SHP77 (cell line): ENCODE measurements at places on chromosomes 5 and 9.
A peak's percentile ranks its signal among the peaks of the same experiment; 100 is the strongest.

GRCh38 chr5:115415143-115415491 lies 118.7 kb upstream of the CCDC112 start:
- peak; percentile 18 for DNase-seq

DNA sequence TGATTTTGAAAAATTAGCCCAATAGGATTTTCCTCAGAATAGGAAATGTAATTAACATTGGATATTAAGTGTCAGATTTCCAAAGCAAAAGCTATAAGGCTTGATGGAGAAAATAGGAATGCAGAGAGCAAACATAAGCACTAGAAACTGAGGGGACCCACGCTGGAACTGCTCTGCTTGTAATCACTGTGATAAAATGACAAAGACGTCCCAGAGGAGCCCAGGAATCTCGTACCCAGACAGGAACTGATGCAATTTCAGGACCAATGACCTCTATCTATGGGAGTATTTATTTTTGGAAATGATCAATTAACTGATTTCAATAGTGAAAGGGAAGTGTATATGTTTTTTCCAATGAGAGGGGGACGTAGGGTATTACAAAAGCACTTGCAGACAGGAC lies 714.5 kb upstream of the WWC1 start:
- DNase-seq: no peak

DNA sequence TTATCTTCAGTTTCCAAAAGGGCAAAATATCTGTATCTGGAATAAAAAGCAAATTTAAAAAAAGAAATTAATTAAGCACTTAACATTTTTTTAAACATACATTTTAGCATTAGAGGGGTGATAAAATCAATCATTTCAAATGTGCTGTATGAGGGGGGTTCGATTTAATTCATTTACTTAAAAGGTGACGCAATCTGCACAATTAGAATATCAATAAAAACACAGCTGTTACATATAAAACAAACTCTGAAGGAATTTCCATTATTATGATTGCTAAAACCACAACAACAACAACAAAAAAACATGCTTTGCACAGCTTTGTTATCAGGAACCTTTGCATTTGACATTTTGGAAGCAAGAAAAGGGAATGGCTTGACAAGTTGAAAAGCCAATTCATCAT lies 71.6 kb upstream of the C6 start:
- DNase-seq: no peak

DNA sequence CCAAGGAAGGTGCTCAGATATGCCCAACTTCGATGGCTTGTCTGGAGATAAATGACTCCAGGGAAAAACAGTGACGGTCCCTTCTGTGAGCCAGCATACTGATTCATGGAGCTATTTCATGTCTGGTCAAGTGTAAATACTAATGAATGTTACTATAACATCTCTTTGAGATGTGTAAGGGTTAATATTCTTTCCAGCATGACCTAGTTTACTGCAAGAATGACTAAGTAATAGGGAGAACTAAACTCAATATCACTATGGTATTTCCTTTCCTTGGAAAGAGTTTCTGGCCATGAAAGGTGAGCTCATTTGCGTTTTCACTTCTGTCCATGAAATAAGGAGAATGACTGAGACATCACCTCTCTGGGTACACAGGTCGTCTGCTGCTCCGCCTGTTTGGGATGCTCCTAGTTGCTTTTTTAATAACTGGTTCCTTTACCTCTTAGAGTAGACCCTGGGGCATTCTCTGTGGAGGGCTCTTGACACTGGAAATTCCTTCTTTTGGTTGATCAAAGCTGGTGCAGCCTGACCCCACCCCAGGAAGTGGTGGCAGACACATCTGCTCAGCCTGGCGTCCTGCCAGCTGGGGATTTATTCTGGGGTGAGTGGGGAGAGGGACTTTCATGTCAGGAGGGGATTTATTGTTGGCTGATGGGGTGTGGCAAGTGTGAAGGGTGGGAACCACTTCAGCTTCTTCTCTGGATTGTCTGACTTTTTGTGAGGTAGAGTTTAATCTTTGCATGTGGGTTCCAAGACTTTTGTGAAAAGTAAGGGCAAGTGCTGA lies 250.0 kb upstream of the MPDZ start:
- no peak for DNase-seq

DNA sequence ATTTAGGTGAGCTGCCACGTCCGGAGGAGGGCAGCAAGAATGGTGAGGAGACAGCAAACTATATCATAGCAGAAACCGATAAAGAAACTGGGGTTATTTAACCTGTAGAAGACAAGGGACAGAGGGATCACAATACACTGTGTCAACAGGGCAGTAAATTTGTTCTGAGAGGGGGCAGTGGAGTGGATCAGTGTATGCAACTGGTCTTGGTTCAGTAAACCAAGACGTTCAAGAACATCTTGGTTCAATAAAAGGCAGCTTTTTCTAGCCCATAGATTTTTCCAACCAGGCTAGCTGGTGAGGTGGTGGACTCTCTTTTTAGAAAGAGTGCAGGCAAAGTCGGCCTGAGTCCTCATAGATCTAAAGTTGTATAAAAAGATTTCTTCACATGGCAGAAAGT lies 55.3 kb downstream of the PLAC8L1 start:
- no peak for DNase-seq

GRCh38 chr5:115850744-115851416 lies 9.1 kb downstream of the AP3S1 start:
- no peak for DNase-seq

- DNase-seq: no peak
Observed at GRCh38 chr5:156087577-156088110, 239.3 kb upstream of the SGCD start.

- DNase-seq: no peak
Observed at GRCh38 chr9:90322296-90322695, 320.3 kb downstream of the DIRAS2 start.

DNA sequence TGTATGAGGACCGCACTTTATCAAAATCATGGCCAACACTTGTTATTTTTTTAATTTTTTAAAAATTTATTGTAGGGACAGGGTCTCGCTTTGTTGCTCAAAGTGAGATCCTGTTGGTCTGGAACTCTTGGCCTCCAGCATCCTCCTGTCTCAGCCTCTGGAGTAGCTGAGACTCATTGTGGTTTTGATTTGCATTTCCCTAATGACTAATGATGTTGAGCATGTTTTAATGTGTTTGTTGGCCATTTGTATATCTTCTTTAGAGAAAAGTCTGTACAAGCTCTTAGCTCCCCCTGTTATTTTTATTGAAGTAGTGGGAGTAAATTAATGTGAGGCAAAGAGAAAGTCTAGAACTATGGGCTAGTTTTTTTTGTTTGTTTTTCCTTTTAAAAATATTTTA lies 1.6 kb upstream of the RPS6 start:
- DNase-seq: no peak

DNA sequence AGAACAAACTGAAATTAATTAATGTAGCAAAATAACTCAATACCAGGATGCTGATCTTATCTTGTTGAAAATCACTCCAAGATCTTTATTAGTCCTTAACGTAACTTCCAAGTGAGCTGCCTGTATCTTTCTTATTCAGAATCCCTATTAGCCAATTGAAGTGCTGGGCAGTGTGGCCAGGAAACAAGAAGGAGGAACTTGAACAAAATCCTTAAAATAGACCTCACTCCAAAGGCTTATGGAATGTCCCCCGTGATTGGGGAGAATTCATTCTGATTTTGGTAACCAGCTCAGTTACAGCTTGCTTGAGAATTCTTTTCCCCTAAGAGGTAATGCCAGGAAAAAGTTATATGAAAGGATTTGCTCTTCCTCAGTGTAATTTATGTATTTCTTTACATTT lies 171.0 kb downstream of the DEPDC1B start:
- DNase-seq: no peak

DNA sequence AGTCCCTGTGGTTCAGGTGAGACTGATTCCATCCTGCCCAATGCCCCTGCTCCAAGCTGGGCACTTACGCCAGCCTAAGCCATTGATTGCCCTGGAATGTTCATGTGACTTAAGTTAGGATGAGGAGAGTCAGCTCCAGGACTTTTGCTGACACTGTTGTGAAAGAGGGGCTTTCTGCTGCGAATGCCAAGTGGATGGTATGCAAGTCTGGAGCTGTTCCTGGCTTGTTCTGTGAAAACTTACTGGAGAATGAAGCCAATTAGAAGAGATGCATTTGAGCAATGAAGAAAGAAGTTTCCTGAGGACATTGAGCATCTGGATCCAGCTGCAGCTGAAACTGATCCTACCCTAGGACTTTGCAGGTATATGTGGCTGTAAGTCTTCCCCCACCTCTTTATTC lies 61.2 kb upstream of the ZFR start:
- no peak for DNase-seq

DNA sequence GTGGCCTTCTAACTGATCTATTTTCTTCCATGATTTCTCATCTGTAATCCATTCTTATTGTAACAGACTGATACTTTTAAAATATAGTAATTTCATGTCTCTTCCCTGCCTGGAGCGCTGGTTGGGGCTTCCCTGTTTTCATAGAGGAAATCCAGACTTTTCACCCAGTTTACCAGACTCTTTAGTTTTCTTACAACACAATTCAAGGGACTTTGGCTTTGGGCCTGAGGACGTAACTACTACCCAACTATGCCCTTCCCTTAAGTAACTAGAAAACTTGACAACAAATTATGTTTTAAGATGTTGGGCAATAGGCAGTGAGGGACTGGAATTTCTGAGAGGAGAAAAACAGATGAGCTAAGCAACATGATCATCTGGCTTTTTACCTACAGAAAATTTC lies 289.6 kb downstream of the FGF10 start:
- no peak for DNase-seq

GRCh38 chr9:26566141-26566540 lies 326.5 kb downstream of the CAAP1 start:
- DNase-seq: no peak

DNA sequence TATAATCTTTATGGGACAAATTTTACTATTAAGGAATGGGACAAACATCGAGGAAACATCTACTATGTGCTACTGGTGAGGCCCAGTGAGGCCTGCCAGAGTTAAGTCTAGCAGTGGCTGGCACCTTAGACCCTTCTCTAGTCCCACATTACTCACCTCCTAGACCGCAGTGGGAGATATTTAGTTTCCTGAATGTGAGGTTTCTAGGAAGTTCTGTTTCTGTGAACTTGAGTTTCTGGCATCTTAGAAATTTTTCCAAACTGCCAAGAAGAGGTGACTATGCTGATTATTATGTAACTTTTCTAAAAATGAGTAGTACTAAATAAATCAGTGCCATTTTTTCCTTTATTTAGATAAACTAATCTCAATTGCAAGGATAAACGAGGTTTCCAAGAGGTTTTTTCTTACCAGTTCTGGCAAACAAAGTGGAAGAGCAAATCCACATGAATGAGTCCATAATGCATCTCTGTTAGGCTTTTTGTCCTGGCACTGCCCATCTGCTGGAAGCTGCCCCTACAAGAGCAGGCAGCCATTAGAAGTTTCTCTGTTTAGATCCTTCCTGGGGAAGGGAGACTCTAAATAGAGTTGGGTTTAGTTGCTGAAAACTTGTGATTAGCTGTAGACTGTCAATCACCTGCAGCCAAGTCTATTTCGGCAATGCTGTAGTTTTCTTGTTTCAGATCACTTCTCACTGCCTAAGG lies 348.7 kb downstream of the MAN2A1 start:
- DNase-seq: no peak

DNA sequence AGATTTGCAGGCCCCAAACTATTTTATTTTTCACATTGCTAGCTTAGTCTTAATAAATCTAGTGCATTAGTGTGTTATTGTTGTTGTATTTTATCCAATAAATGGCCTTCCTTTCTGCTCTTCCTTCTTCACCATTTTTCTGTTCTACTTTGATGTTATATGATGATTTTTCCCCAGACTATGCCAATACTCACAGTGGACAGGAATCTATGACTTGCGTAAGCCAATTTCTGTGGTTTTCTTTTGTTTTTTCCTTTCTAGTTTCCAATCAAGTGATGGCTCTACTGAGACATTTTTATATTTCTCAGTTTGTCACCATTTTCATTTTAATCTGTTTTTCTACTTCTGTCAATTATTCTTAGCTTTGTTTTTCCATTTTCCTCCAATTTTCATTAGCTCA lies 106.8 kb upstream of the FBXL7 start:
- no peak for DNase-seq

- DNase-seq: no peak
Observed at GRCh38 chr5:168282120-168282519, 9.3 kb upstream of the WWC1 start.

DNA sequence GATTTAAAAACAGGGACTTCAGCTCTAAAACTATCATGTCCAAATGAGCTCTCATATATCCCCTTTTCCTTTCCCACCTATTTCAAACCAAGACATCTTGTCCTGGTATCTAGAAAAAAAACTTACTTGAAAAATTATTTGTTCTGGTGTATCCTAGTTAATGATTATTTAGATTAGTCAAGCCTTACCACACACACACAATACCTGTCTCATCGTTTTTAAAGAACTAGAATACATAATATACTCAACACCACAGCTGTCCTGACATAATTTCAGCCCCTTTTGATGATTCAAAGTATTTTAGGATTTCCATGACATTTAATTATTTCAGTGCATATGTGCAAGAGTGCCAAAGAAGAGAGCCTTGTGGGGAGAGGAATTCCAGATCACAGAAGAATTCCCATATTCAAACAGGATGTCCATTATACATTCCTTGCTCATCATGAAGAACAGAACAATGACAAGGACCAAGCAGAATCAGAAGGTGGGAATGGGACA lies 233.7 kb downstream of the SMARCA2 start:
- no peak for DNase-seq

DNA sequence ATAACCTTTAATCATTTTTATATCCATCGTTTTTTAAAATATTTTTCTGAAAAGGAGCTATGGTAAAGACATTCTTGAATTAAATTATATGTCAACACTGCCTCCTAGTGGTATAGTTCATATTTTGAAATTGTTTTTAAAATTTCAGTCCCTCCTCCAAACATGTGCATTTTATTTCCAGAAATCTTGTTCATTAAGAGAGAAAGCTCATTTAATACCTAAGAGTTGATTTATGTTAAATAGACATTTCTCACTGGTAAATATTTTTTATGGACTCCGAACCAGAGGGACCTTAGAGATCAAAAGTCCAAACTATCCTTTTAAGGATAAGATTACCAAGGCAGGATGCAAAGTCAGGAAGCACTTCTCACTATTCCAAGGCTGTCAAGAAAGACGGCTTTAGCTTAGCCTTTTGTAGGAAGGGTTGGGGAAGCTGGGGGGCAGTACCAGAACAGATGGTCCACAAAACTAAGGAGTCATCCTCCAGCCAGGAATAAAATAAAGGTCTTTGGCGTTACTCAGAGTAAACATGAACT lies 21.6 kb downstream of the BHMT start:
- peak; percentile 13 for DNase-seq

GRCh38 chr9:27595733-27596132 lies 22.5 kb upstream of the C9orf72 start:
- no peak for DNase-seq

GRCh38 chr5:78647838-78648358 lies 674 bp downstream of the LHFPL2 start:
- no peak for DNase-seq

- DNase-seq: no peak
Observed at GRCh38 chr9:109064963-109065702, 51.8 kb upstream of the CTNNAL1 start.

DNA sequence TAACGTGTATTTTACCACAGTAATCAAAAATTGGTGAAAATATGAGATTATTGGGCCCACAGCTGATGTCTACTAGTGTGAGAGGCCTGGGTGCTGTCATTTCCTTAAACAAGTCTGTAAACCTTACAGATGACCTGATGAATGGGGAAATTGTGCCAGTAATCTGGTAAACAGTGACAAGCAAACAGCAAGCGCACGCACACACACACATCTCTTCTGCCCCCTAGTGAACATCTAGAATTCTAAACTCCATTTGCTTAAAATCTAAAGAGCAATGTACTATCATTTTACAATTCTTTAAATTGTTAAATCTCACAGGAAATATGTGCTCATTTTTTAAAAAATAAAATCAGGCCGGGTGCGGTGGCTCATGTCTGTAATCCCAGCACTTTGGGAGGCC lies 7.5 kb upstream of the RAPGEF1 start:
- DNase-seq: peak; percentile 51
